ENCODE measurements at places on chromosomes 1 and 21. TPM values are rescaled to one million over a fixed set of nuclear protein-coding genes. Genes with fewer than 3 reads are reported as not detected.

GRCh38 chr1:43975249-43975961, 645 bp downstream of the ATP6V0B start:
- H3K4me1 ChIP-seq, result peaks cover 50% of the 10 kb centered on the region
- H3K4me3 ChIP-seq, result peak overlapping the region; percentile 85
- peaks cover 38% of the 10 kb centered on the region for H3K36me3 ChIP-seq

GRCh38 chr1:207956986-207957385, 46.1 kb upstream of the CD34 start:
- no peaks in the 10 kb centered on the region for H3K36me3 ChIP-seq
- no peaks in the 10 kb centered on the region for H3K4me1 ChIP-seq

GRCh38 chr1:64535938-64536835, 66.3 kb downstream of the CACHD1 start:
- DNase-seq, result no peak
- no peaks in the 10 kb centered on the region for H3K27me3 ChIP-seq
- H3K27ac ChIP-seq, result no peak overlapping the region
- peaks cover 47% of the 10 kb centered on the region for H3K4me1 ChIP-seq

RAB42 gene
- not detected for total RNA-seq

REN gene
- total RNA-seq, result not detected

GRCh38 chr1:54199151-54199764, 572 bp downstream of the CYB5RL start:
- H3K36me3 ChIP-seq, result peaks cover 19% of the 10 kb centered on the region
- no peak for DNase-seq
- H3K27ac ChIP-seq, result peak overlapping the region; percentile 53
- peak overlapping the region; percentile 92 for H3K4me3 ChIP-seq

- H3K4me3 ChIP-seq, result no peak overlapping the region
- no peaks in the 10 kb centered on the region for H3K4me1 ChIP-seq
- peaks cover 14% of the 10 kb centered on the region for H3K36me3 ChIP-seq
Measured at GRCh38 chr1:17759114-17759513, 4.0 kb downstream of the ACTL8 start.

OLIG2 gene
- total RNA-seq, result not detected

F3 gene
- not detected for total RNA-seq

DNA sequence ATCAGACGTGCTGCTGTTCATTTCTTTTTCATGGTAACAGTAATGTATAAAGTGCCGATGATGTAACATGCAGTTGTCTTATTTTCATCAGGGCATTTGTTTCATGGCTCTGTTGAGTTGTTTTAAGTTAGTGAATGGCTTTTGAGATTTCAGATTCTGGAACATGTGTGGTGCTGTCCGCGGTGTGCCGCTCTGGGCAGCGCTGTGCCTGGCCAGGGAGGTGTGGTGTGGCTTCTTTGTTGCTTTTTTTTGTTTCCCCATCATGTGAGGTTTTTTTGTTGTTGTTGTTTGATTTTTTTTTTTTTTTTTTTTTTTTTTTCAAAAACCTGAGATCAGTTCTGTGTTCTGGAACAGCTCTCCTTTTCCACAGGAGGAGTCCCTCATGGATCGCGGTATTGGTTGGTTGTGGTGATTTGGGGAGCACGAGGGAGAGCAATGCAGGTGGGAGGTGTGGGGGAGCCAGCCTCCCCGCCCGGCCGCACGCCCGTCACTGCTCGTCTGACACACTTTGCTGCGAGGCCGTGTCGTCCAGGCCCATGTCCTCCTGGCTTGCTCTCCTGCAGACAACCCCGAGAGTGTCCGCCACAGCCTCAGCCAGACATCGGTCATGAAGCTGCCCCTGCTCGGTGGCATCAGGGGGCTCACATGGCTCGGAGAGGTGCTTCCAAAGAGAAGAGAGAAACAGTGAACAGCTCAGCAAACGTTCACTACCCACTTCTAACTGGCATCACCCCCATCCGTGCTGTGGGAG, 33.6 kb downstream of the NTPCR start:
- DNase-seq, result no peak
- H3K27ac ChIP-seq, result no peak overlapping the region
- H3K27me3 ChIP-seq, result no peaks in the 10 kb centered on the region
- peaks cover under 1% of the 10 kb centered on the region for H3K4me1 ChIP-seq
- no peak overlapping the region for H3K4me3 ChIP-seq

BARHL2 gene
- total RNA-seq, result not detected

DNA sequence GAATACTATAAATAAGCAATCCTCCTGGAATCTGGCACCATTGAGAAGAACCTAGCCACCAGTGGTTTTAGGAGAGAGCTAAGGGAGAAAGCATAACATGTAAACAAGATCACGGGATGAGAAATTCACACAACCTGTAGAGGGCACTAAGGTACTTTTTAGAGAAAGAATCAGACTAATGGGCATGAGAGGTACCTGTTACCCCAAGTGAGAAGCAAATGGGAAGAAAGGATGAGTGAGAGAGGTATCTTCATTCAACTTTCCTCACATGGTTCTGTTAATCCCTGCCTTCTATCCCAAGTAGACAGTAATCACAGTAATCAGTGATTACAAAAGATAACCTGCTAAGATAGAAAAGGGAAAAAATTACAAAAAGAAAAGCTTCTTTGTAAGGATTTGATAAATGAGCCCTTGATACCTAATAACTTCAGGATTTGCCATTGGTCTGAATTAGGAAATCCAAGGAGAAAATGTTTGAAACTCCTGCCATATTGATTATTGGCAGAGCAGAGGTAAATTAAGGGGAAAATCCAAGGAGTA, 251.1 kb upstream of the ADGRL2 start:
- no peak overlapping the region for H3K4me3 ChIP-seq
- no peak overlapping the region for H3K27ac ChIP-seq
- no peaks in the 10 kb centered on the region for H3K4me1 ChIP-seq
- H3K27me3 ChIP-seq, result no peaks in the 10 kb centered on the region

DNA sequence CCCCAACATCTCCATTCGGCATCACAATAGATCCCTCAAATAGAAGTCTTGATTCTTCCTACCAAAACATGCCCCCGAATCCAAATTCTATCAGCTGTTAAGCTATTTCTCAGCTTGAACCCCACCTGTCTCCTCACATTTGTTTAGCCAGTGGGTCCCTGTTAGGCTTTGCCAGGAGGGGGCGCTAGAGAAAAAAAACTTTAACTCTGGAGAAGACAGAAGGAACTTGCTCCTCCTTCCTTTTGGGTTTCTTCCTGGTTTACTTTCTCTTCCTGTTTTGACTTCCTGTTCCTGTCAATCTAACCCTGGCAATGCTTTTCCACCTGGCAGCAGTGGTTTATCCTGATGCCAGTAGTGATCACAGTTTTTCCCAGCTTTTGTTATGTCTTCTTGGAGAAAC, 95.6 kb upstream of the KCNK1 start:
- peak; percentile 50 for DNase-seq
- H3K4me1 ChIP-seq, result peaks cover 3% of the 10 kb centered on the region
- no peak overlapping the region for H3K27ac ChIP-seq
- peaks cover 8% of the 10 kb centered on the region for H3K27me3 ChIP-seq

MKNK1 gene
- total RNA-seq, result 21.2 TPM

DISP3 gene
- 0.07 TPM for total RNA-seq

LGALS8 gene
- total RNA-seq, result 78.6 TPM

GRCh38 chr21:34280959-34281358, 82.8 kb upstream of the KCNE2 start:
- H3K4me1 ChIP-seq, result peaks cover 2% of the 10 kb centered on the region
- no peaks in the 10 kb centered on the region for H3K36me3 ChIP-seq
- no peak overlapping the region for H3K4me3 ChIP-seq
- no peak for DNase-seq
- H3K27ac ChIP-seq, result no peak overlapping the region
- H3K27me3 ChIP-seq, result no peaks in the 10 kb centered on the region

EPS8L3 gene
- not detected for total RNA-seq

- peaks cover 33% of the 10 kb centered on the region for H3K4me1 ChIP-seq
- no peaks in the 10 kb centered on the region for H3K27me3 ChIP-seq
- H3K36me3 ChIP-seq, result peaks cover 9% of the 10 kb centered on the region
- H3K4me3 ChIP-seq, result no peak overlapping the region
Measured at GRCh38 chr1:181010789-181011188, 11.9 kb downstream of the STX6 start.

DNA sequence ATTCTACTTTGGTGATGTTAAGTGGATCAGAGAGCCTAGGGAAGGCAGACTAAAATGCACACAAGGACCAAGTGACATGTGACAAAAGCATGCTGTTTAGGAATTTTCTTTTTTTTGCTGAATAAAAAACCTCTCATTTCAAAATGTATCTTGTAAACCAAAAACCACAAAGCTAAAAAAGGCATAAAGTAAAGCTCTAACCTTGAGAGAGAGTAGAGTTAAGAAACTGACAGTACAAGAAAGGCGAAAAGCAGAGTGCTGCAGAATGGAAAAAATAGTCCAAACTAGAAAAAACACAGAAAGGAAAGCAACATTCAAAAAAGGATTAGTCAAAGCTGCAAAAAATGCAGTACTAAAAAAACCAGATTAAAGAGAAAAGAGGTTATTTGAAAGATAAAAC, 76.5 kb downstream of the EPS15 start:
- DNase-seq, result no peak
- H3K36me3 ChIP-seq, result peaks cover 22% of the 10 kb centered on the region
- H3K27me3 ChIP-seq, result no peaks in the 10 kb centered on the region
- peaks cover 20% of the 10 kb centered on the region for H3K4me1 ChIP-seq

DNA sequence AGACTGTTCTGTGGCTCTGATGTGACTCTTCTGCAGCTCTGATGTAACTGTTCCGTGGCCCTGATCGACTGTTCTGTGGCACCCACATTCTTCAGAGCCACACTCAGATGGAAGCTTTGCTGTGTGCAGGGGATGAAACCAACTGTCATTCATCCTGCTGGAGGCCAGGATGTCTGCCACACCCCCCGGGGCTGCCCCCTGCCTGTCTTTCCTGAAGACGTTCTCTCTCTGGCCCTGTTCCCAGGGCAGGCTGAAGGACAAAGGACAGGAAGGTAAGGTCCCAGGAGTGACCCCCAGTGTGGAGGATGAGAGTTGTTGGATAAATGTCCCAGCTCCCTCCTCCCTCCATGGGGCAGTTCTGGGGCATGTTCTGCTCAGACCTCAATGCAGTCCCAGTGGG, 29.4 kb upstream of the UMODL1 start:
- H3K27ac ChIP-seq, result no peak overlapping the region
- H3K4me3 ChIP-seq, result no peak overlapping the region
- no peaks in the 10 kb centered on the region for H3K36me3 ChIP-seq
- no peak for DNase-seq

DARS2 gene
- 42.7 TPM for total RNA-seq

DNA sequence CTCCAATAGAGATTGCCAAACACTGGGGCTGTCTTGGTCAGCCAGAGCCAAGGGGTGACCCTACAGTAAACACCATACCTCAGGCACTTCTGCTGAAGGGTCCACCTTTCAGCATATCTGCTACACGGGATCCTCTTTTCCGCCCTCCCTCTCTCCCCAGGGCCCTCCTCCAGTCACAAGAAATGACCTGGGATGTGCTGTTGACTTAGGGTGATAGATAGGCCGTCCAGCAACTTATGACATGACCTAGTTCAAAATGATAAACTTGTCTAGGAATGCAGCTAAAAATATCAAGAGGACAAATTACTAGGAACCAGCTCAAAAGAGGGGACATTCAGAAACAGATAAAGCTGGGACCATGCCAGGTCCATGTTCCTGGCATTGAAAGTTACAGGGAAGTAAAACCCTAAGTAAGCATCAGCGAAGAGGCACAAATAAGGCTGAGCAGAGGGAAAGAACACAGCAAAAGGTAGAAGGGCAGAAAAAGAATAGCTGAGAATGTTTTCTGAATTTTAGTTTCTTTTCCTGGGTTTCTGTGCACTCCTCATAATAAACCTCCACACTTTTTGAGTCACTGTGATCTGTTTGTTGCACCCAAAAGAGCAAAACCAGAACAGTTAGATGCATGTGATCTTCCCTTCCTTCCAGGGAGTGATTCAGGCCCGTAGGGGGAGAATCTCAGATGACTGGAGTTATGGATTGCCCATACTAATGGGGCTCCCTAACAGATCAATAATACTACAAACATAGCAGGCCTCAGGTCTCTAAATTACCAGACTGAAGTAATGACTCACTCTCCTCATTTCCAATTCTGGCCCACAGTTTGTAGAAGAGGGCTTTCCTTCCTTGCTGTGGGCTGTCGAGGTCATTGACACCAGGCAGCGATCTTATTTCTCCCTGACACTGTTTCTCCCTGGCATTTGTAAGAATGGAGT, 48.9 kb upstream of the F3 start:
- H3K27me3 ChIP-seq, result peaks cover 7% of the 10 kb centered on the region
- H3K4me1 ChIP-seq, result no peaks in the 10 kb centered on the region
- no peak overlapping the region for H3K4me3 ChIP-seq
- DNase-seq, result no peak
- H3K27ac ChIP-seq, result no peak overlapping the region

PCSK9 gene
- not detected for total RNA-seq

GRCh38 chr1:182391028-182391361, 595 bp downstream of the GLUL start:
- peaks cover 18% of the 10 kb centered on the region for H3K4me1 ChIP-seq
- H3K27ac ChIP-seq, result peak overlapping the region; percentile 72
- DNase-seq, result no peak
- peak overlapping the region; percentile 87 for H3K4me3 ChIP-seq

NASP gene
- total RNA-seq, result 222 TPM

AMY2A gene
- not detected for total RNA-seq

DNA sequence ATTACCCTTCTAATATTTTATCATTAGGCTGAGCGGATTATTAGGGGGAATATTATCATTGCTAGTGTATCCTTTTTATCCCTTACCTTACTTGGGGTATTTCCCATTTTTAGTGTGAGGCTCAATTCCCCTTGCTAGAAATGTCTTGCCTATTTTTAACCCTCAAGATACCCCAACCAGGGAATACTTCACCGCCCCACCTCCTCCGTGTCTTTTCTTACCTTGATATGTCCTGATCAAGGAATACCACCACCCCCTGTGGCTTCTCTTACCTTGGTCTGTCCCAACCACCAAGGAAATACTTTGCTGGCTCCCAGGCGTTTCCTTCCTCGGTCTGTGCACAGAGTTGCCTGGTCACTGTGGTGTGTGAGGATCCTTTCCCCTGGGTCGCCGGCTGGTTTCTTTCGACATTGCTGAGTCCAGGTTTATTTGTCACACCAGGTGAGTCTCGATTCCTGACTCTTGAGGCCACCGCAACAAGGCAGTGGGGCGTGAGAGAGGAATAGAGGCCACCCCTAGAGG, 57.8 kb downstream of the SERINC2 start:
- DNase-seq, result no peak
- peaks cover 18% of the 10 kb centered on the region for H3K27me3 ChIP-seq
- H3K27ac ChIP-seq, result no peak overlapping the region
- no peaks in the 10 kb centered on the region for H3K36me3 ChIP-seq
- H3K4me1 ChIP-seq, result no peaks in the 10 kb centered on the region

C4BPA gene
- total RNA-seq, result not detected

DNA sequence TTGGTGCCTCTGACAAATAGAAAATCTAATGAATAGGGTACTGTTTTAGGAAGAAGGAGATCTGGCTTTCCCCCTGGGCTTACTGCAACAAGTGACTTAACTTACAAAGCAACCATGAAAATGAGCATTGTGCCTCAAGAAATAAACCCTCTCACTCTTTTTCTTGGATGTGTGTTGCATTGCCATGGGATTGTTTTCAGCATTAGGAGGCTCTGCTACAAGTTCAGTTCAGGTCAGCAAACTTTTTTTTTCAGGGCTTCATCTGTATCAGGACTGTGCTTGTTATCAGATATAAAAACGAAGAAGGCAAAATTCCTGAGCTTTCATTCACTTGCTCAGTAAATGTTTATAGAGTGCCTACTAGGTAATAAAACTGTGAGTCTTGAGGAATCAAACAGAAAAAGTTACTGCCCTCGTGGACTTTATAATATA, 37.8 kb upstream of the DOCK7 start:
- H3K27ac ChIP-seq, result no peak overlapping the region
- no peak overlapping the region for H3K4me3 ChIP-seq
- H3K36me3 ChIP-seq, result no peaks in the 10 kb centered on the region
- H3K4me1 ChIP-seq, result peaks cover 6% of the 10 kb centered on the region

PDPN gene
- not detected for total RNA-seq

- peak overlapping the region; percentile 83 for H3K4me3 ChIP-seq
- H3K27me3 ChIP-seq, result no peaks in the 10 kb centered on the region
- peak overlapping the region; percentile 64 for H3K27ac ChIP-seq
- peaks cover 4% of the 10 kb centered on the region for H3K36me3 ChIP-seq
Measured at GRCh38 chr21:31731056-31731856, 662 bp downstream of the SCAF4 start.

Measured in activated naive CD4-positive, alpha-beta T cell treated with anti-CD3 and anti-CD28 coated beads for 36 hours (primary cell).